ENCODE measurements at places on chromosomes 3 and 15.

GRCh38 chr3:180679178-180680096 is at the start of gene CCDC39:
Gene CCDC39, minus strand, starts transcription at chr3:180679489. Its CDS starts 109 bp downstream, at chr3:180679380.
- DNase-seq: peak; percentile 13
- H3K4me1 ChIP-seq: peaks cover 8% of the 10 kb centered on the region
- H3K27me3 ChIP-seq: peaks cover 11% of the 10 kb centered on the region
- no peak within 1 kb of the TSS for H3K27ac ChIP-seq
- H3K36me3 ChIP-seq: no peaks in the 10 kb centered on the region
- peak within 1 kb of the TSS; percentile 48 for H3K4me3 ChIP-seq

GRCh38 chr15:61025781-61026180 is 203.3 kb downstream of the RORA start:
- H3K36me3 ChIP-seq: no peaks in the 10 kb centered on the region
- H3K27me3 ChIP-seq: no peaks in the 10 kb centered on the region

GRCh38 chr3:144112036-144112435 is 140.4 kb downstream of the DIPK2A start:
- H3K27ac ChIP-seq: no peak overlapping the region
- no peaks in the 10 kb centered on the region for H3K36me3 ChIP-seq
- no peaks in the 10 kb centered on the region for H3K27me3 ChIP-seq
- no peak overlapping the region for H3K4me3 ChIP-seq
- DNase-seq: no peak

GRCh38 chr3:119238363-119238762 is 2.3 kb downstream of the B4GALT4 start:
- no peak for DNase-seq
- no peak overlapping the region for H3K27ac ChIP-seq
- H3K4me1 ChIP-seq: peaks cover 57% of the 10 kb centered on the region
- no peaks in the 10 kb centered on the region for H3K27me3 ChIP-seq
- H3K36me3 ChIP-seq: peaks cover 1% of the 10 kb centered on the region

DNA sequence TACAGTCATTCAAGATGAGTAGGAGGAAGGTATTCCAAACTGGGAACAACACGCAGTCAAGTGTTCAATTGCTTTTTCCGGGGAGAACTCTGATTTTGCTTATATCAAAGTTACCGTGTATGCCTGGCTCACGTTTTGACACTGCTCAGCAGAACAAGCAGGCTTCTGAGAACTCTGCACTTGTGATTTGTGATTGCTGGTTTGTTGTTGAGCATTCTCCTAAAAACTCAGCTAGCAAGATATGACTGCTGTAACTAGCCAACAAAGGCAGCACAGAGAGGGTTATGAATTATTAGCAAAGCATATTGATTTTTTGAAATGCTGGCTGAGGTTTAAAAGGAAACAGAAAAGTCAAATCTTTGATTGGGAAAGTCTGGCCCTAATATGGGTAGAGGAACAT is 151.7 kb downstream of the ZPLD1 start:
- no peak for DNase-seq
- no peaks in the 10 kb centered on the region for H3K4me1 ChIP-seq
- no peaks in the 10 kb centered on the region for H3K27me3 ChIP-seq

DNA sequence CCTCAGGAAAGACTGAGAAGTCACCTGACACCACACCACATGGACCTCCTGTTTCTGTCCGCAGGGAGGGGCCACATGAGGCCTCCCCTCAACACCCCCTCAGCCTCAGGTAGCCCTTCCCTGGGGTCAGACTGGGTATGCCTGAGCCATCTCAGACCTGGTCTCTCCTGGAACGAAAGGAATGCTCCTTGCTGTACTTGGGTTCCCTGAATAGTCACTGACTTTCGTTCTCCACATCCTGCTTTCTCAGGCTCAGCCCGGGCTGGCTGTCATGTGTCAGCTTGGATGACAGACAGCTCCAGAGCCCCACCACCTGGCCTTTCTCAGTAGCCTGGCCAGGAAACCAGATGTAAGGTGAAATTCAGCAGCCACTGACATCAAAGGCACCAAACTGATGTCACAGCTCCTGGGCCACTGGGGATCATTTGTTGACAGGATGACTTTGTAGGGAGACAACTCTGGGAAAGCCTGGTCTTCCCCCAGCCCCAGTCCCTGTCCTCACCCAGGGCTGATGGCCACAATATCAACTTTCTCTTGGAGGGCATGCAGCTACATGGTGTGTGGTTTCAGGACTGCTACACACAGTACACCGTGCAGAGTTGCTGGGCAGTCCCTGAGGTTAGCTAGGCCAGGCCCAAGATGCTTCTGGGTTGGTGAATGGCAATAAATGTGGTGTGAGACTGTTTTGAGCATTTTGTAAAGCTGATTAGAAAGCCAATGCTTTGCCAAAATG is 141.4 kb upstream of the MRPS22 start:
- no peak for DNase-seq
- no peaks in the 10 kb centered on the region for H3K36me3 ChIP-seq
- no peaks in the 10 kb centered on the region for H3K27me3 ChIP-seq
- no peaks in the 10 kb centered on the region for H3K4me1 ChIP-seq

GRCh38 chr15:38702178-38702912 is 137.7 kb upstream of the RASGRP1 start:
- no peak overlapping the region for H3K27ac ChIP-seq
- no peaks in the 10 kb centered on the region for H3K36me3 ChIP-seq
- H3K4me3 ChIP-seq: no peak overlapping the region
- H3K4me1 ChIP-seq: peaks cover 28% of the 10 kb centered on the region

- no peak overlapping the region for H3K27ac ChIP-seq
- H3K4me3 ChIP-seq: peak overlapping the region; percentile 56
- peak; percentile 63 for DNase-seq
- no peaks in the 10 kb centered on the region for H3K36me3 ChIP-seq
- peaks cover 11% of the 10 kb centered on the region for H3K4me1 ChIP-seq
Measured at GRCh38 chr3:46558184-46559043, 7.7 kb downstream of the LRRC2 start.

Measured in CD8-positive, alpha-beta memory T cell (primary cell).